ENCODE measurements at places on chromosomes 16 and 17. TPM values are rescaled to one million over a fixed set of nuclear protein-coding genes. Genes with fewer than 3 reads are reported as not detected.

- DNase-seq = no peak
These were observed 23.0 kb downstream of the CES1 start for GRCh38 chr16:55809851-55810250.

DNA sequence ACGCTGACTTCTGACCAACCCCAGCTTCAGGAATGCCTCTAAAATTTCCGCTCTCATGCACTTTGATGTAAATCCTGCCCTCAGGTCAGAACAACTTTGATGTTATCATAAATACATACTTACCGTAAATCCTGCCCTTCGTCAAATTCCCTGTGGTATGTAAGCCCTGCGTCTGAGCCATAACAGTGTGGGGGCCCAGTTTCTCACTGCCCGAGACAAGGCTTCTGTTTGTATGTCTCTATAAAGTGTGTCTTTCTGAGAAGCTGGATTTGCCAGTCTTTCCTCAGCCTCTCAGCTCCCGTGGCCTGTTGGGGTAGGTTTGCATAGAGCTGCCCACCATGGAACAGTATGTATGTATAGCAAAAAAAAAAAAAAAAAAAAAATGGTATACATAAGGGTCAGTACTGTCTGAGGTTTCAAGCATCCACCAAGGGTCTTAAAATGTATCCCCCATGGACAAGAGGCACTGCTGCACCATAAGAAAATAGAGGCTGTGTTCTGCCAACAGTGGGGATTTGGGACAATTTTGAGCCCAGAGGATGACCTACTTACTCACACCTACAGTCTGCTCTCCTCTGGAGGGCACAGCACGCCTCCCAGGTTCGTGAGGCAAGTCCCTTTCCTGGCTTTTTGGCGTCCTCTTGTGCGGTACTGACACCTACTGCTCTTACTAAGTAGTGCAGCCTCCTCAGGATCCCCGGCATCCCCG, 17.5 kb downstream of the PRMT7 start:
- DNase-seq = peak; percentile 64

DNA sequence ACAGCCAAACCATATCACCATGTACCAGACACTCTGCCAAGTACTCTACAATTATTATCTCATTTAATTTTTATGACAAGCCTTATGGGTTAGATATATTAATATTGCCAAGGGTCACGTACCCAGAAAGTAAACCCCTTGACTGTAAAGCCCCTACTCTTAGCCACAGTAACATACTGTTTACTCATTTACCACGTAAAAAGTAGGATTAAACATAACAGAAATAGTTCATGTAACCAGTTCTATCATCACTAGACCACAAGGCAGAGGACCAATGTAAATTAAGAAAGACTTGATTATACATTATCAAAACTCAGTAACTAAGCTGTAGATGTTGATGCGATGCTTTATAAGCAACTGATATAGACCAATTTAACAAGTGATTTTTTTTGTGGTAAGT, 101.5 kb upstream of the CNTNAP4 start:
- DNase-seq = no peak

- no peak for DNase-seq
These were observed 4.5 kb downstream of the GRN start for GRCh38 chr17:44349553-44350070.

GRCh38 chr17:70323269-70323668, 153.9 kb downstream of the KCNJ2 start:
- DNase-seq = no peak

GRCh38 chr16:23676924-23677480, 1.7 kb upstream of the PLK1 start:
- DNase-seq = no peak

- DNase-seq = no peak
These were observed 3.8 kb downstream of the MRPL12 start for GRCh38 chr17:81706757-81707624.

GRCh38 chr16:80092681-80093080, 448.1 kb upstream of the DYNLRB2 start:
- no peak for DNase-seq

- DNase-seq = no peak
These were observed 22.9 kb upstream of the DNAJA2 start for GRCh38 chr16:46996391-46996790.

- DNase-seq = no peak
These were observed 45.6 kb downstream of the LYRM1 start for GRCh38 chr16:20946015-20946629.

DNA sequence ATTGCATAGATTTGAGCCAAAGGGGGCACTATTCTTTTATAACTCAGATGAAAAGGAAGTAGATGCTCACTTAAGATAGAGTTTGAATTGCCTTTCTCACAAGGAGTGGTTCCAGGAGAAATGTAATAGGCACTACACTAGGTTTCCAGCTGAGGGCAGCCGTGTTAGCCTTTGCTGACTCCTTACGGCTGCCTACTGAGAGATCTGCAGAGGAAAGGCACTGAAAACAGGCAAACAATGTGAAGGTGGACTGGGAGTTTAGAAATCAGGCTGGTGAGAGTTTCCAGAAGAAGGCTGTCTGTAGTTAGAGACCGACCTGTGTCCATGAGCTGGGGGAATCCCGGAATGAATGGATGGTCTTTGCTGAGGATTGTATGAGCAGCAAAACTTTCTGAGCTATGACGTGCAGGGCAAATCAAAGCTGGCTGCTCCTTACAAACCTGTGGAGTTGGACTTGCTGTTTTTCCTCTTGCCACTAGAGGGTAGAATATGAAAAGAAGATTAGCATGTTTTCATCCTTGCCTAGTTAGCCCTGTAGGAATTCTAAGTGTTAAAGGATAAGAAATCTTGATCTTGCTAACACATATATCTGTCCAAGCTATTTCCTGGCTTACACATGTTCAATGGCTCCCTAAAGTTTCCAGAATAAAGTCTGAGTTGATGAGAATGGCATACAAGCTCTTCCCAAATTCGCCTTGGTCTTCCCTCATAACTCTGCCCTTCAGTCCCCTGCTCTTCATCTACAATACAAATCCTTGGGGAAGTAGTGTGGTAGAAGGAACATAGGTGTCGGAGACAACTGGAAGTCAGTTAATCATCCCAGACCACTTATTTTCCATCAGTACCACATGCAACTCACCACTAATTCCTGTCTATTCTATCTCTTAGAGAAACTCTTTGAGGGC, 20.1 kb upstream of the TAOK1 start:
- DNase-seq = peak; percentile 28

GRCh38 chr17:9115214-9116191, 94.2 kb downstream of the NTN1 start:
- peak; percentile 66 for DNase-seq

DNA sequence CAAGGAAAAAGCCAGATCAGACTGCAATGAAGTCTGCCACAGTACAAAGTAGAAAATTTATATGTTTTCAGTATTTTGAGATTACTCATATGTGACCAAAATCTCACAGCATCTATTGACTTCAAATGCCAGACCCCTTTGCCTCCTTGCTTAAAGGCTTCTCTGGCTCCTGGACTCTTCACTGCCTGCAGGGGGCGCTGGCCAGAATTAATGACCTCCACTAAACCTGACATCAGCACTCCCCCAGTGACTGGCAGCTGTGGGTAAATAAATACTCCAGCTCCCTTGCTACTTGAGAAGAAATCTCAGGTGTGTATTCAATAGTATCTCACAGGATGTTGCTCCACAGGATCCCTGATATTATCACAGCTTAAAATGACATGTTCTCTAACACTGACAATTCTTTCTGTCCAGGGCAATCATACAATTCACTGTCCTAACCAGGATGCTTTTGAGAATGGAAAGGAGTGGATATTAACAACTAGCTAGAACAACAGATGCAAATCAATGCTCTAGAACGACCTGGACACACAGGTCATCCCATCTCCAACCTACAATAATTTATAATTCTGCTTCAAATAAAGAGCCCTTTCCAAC, 4.0 kb downstream of the BECN1 start:
- DNase-seq = peak; percentile 40

GRCh38 chr17:46783031-46783593, 35.4 kb downstream of the WNT3 start:
- no peak for DNase-seq

Gene ACACA
- total RNA-seq = 16.2 TPM

Gene CLEC18A
- total RNA-seq = 0.22 TPM

Gene ASB16
- 12.9 TPM for total RNA-seq

Gene NUDT21
- total RNA-seq = 59.5 TPM

Gene RNF222
- total RNA-seq = not detected

Gene SP6
- total RNA-seq = 0.16 TPM

Gene NEUROD2
- not detected for total RNA-seq

Gene ATP6V0D1
- total RNA-seq = 65.8 TPM

Gene CDH1
- total RNA-seq = 0.11 TPM

Gene KCNJ18
- total RNA-seq = not detected

Gene KRTAP4-1
- total RNA-seq = not detected
